ENCODE measurements at places on chromosomes 3 and 15.
A peak's percentile ranks its signal among the peaks of the same experiment; 100 is the strongest.

DNA sequence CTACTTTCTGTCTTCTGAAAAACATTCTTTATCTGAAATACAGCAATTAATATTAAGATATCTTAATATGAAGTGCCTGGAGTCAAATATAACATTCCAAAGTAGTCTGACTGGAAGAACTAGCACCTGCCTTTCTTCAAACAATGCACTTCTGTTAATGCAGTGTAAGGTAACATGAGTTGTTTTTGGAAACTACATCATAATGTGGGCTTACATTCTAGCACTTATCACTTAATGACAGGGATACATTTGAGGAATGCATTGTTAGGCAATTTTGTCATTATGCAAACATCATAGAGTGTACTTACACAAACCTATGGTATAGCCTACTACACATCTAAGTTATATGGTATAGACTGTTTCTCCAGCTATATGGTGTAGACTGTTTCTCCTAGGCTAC lies 49.2 kb downstream of the SLC15A2 start:
- DNase-seq = no peak

GRCh38 chr3:66931291-66931690 lies 66.8 kb upstream of the KBTBD8 start:
- DNase-seq = no peak

- no peak for DNase-seq
Observed at GRCh38 chr3:56753206-56753820, 48.4 kb downstream of the ARHGEF3 start.

- peak; percentile 15 for DNase-seq
Observed at GRCh38 chr3:195839260-195840010, 27.7 kb upstream of the MUC4 start.

Measured in NCI-H1436 (cell line).